ENCODE measurements at places on chromosomes 3 and 15. TPM values are rescaled to one million over a fixed set of nuclear protein-coding genes. Genes with fewer than 3 reads are reported as not detected.

DNA sequence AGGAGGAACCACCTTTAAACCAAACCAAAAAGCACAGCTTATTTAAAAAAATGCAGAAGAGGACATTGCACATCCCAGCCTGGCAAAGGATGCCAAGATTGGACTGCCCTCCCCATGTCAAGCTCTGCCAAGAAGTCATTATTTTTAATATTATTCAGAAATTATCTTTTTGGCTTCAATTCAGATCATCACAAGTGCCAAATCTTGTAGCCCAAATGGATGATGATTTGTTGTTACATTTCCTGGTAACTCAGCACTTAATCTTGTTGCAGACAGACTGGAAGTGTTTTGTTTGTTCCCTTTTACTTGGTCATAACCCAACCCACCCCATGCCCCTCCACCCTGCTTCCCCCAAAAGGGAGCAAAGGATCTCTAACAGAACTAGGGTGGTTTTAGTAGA, 28.1 kb upstream of the LXN start:
- DNase-seq = no peak

DNA sequence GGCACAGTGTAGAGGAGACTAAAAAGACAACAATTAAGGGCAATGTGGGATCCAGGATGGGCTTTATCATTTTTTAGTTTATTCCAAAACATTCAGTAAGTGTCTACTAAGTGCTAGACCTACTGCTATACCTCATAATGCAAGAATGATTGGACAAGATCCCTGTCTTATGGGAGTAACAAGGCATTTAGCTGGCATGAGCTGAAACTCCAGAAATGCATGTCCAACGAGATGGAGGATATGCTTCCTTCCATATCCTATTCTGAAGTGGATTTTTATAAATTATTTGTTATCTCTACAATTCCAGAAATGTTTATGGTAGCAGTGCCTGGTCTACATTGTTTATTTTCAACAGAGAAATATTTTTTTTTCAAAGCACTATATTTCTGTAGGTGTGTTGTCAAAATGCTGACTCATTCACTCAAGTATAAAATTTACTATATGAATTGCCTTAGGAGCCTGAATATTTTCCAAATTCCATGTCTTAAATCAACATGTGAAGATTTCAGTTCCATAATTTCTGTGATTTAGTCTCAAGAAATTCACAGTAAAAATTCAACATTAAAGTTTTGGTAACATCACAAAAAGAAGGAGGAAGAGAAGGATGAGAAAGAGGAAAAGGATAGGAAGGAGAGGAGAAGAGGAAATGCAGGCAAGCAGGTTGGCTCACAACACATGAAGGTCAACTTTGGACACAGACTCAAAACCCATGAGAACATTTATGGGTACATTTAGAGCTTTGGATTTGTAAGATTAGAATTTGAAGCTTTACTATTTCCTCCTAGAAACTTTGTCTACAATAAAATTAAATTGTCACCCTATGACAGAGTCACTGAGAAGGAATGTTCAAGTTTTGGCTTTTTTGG, 88.6 kb downstream of the P3H2 start:
- no peak for DNase-seq

DNA sequence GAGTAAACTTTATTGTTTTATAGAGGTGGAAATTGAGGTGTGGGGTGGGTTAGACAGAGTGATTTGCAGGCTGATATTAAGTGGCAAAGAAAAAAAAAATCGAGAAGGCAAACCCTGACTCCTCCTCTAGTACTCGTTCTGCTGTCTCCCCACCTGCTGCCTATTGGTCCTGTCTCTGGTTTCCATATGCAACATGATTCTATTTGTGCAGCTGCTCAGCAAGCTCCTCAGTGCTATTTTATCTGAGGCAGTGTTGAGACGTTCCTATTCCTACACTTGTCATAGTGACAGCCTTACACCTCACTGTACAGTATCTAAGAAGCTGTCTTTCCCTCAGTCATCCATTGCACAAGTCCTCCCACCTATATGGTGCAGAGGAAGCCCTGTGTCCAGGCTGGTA, 45.1 kb downstream of the RSL24D1 start:
- DNase-seq = no peak

GRCh38 chr3:174477491-174477890, 381.6 kb upstream of the NAALADL2 start:
- no peak for DNase-seq

DNA sequence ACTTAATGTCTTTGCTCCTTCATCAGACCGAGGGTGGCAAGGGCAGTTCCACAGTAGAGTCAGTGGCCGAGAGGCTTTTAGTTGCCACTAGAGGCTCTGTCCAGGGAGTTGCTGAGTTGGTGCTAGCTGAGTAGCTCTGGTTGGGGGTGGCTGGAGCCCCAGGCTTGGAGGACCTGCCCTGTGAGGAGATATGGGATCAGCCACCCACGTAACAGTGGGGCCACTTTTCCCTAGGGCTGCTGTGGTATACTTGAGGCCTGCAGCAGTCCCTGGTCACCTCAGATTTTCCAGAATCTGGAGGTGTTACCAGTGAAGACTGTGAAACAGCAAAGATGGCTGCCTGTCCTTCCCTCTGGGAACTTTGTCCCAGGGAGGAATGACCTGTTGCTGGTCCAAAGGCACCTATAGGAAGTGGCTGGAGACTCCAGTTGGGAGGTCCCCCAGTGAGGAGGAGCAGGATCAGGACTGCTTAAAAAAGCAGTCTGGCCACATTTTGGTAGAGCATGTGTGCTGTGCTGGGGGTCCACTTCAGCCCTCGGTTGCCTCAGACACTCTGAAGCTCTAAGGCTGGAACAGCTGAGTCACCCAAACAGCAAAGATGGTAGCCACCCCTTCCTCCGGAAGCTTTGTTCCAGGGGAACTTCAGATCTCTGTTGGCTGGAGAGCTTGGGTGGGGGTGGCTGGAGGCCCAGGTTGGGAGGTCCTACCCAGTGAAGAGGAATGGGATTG, 72.9 kb downstream of the AKAP13 start:
- DNase-seq = no peak

- DNase-seq = no peak
Measured at GRCh38 chr3:130259166-130259874, 86.2 kb upstream of the COL6A5 start.

- no peak for DNase-seq
Measured at GRCh38 chr3:4809922-4810321, 169.3 kb upstream of the BHLHE40 start.

DNA sequence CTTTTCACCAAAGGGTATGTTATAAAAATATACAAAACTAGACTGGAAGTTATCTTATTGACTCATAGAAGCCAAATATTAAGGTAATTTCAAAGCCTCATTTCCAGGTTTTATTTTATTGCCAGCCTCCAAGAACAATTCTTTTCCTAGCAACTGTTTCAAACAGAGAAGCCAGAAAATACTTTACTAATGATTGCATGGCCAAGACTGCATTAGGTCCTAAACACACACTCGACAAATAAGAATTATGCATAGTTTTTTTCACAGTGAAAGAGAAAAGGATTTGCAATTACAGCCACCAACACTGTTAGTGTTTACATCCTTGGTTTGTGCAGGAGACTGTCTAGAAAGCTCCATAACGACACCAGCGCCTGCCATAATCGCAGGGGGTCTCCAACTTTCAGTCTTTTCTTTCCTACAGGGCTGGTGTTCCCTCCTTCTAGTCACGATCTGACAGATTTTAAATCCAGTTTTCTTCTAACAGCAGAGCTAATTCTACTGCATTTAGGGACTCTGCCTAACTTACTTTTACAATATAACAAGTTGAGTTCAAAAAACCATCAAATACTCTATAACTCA, 58.1 kb downstream of the CLASP2 start:
- no peak for DNase-seq

- DNase-seq = no peak
Measured at GRCh38 chr3:37506956-37507535, 332.7 kb upstream of the LRRFIP2 start.

- no peak for DNase-seq
Measured at GRCh38 chr3:129689036-129689435, 82.6 kb upstream of the PLXND1 start.

The EXD1 gene
- not detected for total RNA-seq

The SOX2 gene
- 0.16 TPM for total RNA-seq

The RBPMS2 gene
- 276 TPM for total RNA-seq

Data from left ventricle myocardium inferior (tissue), 1 donor.